H1 (cell line): ENCODE measurements at places on chromosomes 4 and X. TPM values are rescaled to one million over a fixed set of nuclear protein-coding genes. Genes with fewer than 3 reads are reported as not detected.

TENM3 gene
- total RNA-seq = 67.0 and 69.3 TPM in 2 replicates

CT45A6 gene
- not detected in 2 replicates for total RNA-seq

DNA sequence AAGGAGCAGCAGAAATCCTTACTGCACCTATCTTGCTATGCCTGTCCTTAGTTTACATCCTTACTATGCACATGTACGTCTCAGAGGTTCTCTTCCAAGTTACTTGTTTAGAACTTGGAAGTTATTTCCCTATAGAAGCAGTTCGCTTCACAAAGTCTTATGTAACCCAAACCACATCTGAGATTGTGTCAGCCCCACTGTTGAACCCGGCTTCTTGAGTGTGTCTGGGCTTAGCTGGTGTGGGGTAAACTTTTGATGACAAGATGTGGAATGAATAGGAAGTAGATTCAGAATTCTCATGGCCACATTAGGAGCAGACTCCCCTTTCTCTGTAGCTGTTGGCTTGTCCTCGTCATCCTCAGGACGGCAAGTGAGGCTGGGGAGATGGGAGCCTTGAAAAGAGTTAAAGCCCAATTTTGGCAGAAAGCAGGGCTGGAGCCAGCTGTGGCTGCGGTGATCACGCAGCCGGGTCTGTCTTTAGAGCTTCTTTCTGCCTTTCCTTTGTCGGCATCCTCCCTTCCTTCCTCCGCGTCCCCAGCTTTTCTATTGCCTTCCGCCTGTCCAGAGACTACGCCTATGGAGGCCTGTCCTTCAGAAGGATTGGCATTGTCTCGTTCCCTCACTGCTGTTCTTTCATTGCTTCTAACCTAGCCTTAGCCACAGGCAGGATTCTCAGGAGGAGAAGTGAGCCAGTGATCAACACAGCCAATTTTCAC lies 23.0 kb upstream of the LIMCH1 start:
- H3K4me3 ChIP-seq = no peak overlapping the region
- no peak for DNase-seq
- no peak overlapping the region for H3K27ac ChIP-seq
- H3K4me1 ChIP-seq = no peaks in the 10 kb centered on the region
- no peaks in the 10 kb centered on the region for H3K27me3 ChIP-seq

DNA sequence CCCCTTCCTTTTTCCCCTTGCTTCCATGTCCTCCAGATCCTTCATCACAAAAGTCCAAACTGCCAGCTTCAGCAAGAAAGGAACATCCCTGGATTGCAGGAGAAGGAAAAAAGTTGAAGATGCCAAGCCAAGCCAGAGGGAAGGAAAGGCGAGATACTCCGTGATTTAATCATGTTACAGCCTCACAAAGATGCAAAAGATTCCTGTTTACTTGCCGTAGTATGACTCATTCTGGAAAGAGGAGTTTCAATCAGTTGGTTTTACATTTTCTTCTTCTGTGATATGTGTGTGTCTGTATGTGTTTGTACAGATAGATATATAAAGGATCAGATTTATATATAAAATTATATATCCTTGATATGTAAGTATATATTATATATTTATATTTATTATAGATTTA lies 69.3 kb downstream of the BTC start:
- H3K27ac ChIP-seq = no peak overlapping the region
- no peak for DNase-seq
- no peaks in the 10 kb centered on the region for H3K4me1 ChIP-seq
- no peak overlapping the region for H3K4me3 ChIP-seq
- no peaks in the 10 kb centered on the region for H3K27me3 ChIP-seq

DNA sequence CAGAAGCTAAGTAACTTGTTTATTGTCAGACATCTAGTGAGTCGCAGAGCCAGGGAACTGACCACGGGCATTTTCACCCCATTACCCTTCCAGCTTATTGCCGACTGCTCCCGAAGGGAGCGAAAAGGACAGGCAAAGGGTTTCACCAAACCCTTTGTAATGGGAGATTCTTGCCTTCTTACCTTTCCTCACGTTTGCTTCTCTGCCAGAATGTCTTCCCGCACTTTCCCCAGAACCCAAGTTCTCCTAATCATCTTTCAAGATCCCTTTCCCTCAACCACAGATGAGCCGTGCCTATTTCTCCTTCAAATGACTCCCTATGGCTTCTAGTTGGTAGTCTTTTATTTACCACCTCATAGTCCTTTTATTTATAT lies 520 bp upstream of the SRP72 start:
- peak overlapping the region; percentile 84 for H3K27ac ChIP-seq
- H3K4me1 ChIP-seq = peaks cover 5% of the 10 kb centered on the region; the same call in 1 of the 2 replicates
- DNase-seq = no peak
- H3K27me3 ChIP-seq = no peaks in the 10 kb centered on the region
